Retinal pigment epithelial cell (primary cell): ENCODE measurements at places on chromosomes 11 and 22.

- DNase-seq: no peak
These were observed 66.7 kb upstream of the MYEOV start for GRCh38 chr11:69227271-69227670.

DNA sequence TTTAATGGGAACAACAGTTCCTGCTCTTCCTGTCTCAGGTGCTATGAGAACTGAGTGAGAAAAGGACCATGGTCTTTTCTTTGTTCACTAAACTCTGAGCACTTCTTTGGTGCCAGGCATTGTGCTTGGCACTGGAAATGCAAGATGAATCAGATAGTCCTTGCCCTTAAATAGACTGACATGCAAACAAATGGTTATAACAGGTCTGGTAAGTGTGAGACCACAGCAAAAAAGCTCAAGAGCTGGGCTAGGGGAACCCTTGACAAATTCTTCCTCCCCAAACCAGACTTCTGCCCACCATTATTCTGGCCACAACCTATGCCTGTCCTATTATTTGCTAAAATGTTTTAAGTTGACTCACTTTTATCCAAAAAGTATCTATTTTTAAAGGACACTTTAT is 5.1 kb downstream of the SLC43A3 start:
- no peak for DNase-seq

DNA sequence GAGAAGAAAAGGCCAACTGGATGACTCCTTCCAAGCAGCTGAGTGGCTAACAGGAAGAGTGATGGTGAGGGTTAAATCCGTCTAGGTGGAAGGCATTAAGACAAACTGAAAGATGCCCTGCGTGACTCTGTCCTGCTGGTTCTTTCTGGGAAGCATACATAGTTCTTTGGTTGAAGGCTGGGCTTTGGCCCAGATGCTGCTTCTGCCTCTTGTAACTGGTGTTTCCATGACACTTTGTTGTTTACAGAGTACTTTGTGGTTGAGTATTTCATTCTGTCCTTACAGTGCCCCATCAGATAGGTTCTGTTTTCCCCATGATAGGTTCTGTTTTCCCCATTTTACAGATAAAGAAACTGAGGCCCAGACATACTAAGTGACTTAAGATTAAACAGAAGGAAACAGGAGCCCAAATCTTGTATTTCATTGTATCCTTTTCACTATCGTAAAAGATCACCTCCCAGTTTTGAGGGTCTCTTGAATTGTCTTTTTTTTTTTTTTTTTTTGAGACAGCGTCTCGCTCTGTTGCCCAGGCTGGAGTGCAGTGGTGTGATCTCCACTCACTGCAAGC is 124.3 kb upstream of the RASSF10 start:
- no peak for DNase-seq

GRCh38 chr22:39012533-39013511 is 1.2 kb upstream of the APOBEC3C start:
- DNase-seq: no peak

GRCh38 chr22:17587629-17588028 is 24.3 kb downstream of the SLC25A18 start:
- no peak for DNase-seq

DNA sequence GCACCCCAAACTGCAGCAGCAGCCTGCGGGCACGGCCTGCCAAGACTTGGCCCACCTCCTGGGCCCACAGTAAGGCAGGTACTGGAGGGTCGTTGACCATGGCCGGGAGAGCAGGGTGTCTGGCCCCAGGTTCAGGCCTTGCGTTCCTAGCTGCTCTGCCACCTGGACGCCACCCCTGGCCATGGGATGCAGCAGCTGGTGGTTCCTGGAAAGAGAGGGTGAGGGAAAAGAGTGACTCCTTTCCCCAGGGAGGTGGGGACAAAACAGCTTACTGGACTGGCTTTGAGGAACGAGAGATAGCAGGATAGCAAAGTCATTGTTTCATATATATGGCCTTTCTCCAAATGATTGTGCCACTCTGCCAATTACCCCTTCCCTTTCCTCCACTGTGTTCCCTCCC is 1.8 kb downstream of the BSCL2 start:
- DNase-seq: no peak

DNA sequence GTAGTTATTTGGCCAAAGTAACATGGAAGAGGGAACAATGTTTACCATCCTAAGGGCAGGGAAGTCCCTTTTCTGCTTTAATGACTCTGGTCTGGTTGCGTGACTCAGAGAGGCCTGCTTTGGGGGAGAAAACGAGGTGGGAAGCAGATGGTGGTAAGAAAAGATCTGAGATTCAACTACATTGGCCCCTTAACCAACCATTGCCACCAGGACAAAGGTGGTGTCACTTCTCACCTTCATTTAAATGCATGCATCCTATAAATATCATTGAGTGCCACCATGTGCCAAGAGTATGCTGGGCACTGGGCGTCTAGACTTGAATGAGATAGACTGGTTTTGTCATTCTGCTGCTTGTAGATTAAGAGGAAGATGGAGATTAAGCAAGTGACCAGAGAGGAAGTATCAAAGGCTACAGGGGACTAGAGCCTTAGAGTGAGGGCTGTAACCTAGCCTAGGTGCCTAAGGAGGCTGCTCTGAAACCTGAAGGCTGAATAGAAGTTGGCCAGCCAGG is 3.6 kb upstream of the SORL1 start:
- no peak for DNase-seq

DNA sequence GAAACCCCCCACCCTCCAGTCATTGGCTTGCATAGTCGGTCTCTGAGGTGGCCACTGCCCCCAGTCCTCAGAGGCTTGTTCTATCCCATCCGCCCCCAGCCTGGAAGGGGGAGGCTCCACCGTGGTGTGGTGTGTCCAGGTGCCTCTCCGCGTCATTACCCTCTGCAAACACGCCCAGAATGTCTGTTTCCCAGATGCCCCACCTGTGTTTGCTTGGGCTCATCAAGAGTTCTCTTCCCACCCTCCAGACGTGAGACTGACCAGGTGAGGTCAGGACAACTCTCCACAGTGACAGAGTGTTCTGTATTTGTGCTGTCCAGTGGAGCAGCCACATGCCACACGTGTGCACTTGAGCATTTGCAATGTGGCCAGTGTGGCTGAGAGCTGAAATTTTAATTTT is 24.9 kb downstream of the LRRC10B start:
- DNase-seq: no peak

GRCh38 chr11:68504432-68505066 is 44.0 kb downstream of the PPP6R3 start:
- DNase-seq: no peak

DNA sequence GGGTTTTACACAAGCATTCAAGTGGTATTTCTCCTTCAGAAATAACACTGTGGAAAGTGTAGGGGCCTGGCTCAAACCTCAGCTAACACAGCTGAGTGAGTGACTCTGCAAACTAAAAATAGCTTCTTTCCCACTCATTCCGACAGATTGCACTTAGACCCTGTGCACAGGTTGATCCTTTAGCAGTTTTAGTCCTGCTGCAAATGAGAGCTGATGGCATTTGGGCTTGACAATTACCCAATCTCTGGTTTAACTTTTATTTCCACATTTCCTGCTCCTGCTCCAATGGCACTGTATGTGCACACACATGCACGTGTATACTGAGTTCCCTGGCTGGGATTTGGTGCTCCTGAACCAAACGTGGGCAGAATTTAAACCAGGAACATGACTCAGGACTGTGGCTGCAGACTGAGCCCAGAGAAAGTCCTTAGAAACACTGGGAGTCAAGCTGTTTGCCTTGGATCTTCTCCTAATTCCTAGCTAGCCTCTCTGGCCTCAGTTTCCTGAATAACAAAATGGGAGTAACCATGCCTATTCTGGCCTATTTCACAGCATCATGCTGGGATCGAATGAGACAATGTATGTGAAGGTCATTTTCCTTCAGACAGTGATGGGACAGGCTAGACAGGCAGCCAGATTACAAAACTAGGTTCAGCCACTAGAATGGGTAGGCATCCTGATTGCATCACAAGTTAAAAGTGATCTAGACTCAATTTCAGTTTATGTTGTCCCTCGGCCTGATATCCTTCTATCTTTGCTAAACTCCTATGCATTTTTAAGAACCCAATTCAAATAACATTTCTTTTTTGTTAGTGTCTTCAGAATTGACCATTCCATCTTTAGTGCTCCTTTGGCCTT is 58.2 kb downstream of the SERGEF start:
- DNase-seq: no peak

DNA sequence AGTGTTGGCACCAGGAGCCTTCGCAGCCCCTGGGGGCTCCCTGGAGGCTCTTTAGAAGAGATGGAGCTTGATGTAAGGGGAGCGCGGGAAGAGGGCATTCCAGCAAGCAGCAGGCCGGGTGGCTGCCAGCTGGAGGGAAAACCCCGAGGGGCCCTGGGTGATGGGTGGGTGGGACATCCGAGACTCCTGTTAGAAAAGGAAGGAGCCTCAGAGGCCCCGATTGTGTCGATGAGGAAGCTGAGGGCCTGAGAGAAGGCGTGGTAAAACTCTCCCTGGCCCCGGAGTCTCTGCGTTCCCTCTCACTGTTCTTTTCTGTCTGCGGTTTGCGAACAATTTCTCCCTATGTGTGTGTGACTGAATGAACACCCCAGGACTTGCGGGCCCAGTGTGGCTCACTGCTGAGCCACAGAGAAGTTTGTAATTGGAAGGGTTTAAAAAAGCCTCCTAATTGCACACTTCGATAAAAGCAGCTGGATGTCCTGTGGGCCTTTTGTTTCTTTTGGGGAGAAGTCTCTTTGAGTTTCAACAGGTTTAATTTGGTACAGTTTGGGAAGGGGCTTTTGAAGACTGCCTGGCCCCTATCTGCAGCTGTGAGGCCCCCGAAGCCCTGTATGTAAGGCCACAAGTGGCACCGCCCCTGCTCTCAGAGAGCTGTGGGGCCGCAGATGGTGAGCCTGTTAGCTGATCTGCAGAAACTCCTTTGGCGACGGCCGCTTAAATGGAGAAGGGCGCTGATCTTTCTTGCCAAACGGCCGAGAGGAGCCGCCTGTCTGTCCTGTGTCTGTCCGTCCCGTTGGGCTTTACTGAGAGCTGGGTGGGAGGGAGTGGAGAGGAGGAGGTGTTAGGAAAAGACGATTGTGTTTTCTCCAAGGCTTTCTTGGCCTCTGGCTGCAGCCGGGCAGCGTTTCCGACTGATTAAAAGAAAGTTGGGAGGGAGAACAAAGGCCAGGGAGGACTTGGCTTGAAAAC is 2.0 kb downstream of the FBLN1 start:
- DNase-seq: no peak

- DNase-seq: no peak
These were observed 115.1 kb downstream of the ATXN10 start for GRCh38 chr22:45786726-45787125.

DNA sequence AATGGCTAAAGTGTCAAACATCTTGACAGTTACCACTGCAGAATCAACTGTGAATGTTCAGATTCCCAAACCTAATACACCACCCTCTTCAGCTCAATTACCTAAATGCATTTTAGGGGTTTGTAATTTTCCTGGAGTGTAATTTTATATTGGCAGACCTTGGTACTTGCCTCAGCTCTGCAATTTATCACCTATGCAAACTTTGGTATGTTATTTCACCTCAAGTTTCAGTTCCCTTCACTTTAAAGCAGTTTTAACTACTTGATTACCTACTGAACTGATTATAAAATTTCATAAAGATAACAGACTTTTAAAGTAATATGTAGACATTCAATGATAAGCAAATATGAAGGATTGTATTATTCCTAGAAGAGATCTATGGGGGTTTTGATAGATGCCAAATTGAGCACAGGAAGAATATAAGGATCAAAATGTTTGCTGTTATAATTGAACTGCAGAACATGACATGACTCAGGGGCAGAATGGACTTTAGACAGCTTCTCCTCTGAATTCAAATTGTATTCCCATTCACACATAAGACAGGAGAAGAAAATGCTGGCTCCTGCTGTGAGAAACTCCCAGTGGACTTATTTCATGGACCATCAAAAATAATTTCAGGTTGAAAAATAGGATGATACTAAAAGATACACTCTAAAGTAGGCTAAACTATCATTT is 491.5 kb upstream of the LUZP2 start:
- DNase-seq: no peak

- DNase-seq: no peak
These were observed 13.0 kb downstream of the ZBED4 start for GRCh38 chr22:49866646-49867045.
